ENCODE measurements at places on chromosomes 2 and 18.

DNA sequence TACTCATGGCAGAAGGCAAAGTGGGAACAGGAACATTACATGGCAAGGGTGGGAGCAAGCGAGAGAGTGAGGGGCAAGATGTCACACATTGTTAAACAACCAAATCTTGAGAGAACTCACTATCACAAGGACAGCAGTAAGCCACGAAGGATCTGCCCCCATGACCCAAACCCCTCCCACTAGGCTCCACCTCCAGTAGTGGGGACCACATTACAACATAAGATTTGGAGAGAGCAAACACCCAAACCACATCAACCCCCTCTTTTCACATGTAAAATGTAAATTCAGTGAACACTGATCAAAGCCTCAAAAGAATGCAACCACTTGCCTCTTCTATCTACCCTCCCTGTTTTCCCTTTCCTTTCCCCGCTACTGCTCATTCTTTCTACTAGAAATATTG, 43.6 kb upstream of the TNP1 start:
- DNase-seq: no peak

DNA sequence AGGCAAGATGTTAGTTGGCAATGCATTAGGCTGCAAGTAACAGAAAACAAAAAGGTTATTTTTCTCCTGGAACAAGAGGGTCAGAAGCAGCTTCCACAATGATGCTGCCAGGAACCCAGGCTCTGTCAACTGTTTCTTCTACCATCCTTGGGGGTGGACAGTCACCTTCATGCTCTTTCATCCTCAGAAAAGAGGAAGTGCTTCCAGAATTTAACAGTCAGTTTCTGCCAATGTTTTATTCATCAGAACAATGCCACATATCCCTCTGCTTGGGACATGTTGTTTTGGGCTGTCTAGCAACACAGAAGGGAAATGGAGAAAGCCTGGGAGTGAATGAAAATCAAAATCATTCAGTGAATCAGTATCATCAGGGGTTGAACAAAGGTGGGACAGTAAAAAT, 7.1 kb downstream of the TMEM182 start:
- no peak for DNase-seq

GRCh38 chr2:120907822-120908221, 172.2 kb downstream of the GLI2 start:
- DNase-seq: no peak

GRCh38 chr18:57837917-57838548, 34.9 kb upstream of the ATP8B1 start:
- no peak for DNase-seq

- no peak for DNase-seq
Observed at GRCh38 chr18:32550963-32551362, 80.3 kb upstream of the GAREM1 start.

GRCh38 chr2:134217924-134218323, 35.9 kb upstream of the MGAT5 start:
- no peak for DNase-seq

- DNase-seq: no peak
Observed at GRCh38 chr18:57767259-57768050, 35.7 kb downstream of the ATP8B1 start.

DNA sequence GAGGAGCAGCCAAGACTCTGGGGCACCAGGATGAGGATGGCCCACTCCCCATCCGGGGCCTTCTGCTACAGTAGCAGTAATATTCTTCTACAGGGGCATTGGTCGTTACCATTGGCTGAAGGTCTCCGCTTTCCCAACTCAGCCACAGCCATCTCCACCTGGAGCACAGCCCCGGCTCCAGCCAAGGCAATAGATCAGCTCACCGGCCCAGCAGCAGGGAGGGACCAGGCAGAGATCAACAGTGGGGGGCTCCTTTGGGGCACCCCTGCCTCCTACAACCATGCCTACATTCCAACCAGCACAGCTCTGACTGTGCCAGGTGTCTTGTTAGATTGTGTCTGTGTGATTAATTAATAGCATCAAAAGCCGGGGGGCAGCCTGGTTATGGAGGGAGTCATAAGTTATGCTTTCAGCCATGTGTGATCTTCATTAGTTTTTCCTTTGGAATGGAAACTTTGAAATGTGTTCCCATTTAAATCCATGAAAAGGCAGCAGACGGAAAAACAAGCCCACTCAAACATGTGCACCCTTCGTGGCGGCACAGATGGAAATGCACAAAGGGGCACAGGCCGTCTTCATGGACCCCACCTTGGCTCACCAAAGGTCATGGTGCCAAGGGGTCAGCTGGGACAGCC, 68.6 kb upstream of the BZW1 start:
- DNase-seq: no peak

DNA sequence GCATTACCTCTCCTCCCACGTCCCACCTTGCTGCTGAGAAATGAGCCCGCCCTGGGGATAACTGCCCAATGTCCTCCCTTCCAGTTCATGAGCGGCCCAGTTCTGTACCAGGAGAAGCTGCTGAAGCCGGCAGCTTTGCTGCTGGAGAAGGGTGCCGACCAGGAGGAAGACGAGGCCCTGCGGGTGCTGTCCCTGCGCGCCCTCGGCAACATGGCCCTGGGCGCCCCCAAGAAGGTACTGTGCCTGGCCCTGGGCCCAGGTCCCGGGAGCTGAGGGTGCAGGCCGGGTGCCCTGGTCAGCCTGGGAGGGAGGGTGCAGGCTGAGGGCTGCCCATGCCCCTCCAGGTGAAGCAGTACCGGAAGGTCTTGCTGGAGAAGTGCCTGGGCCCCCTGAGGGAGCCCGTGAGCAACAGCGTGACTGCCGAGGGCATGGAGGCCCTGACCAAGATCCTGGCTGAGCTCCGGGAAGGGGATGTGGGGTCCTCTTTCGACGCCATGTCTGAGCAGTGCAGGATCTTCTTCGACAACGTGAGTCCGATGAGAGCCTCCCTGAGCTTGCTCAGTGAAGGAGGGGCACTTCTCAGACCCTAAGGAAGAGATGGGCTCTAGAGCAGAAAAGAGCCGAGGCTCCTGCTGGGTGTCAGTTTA, 25.7 kb downstream of the HJURP start:
- DNase-seq: no peak
